NCI-H2171 treated with DMSO at 0.1 percent for 48 hours (cell line): ENCODE measurements at places on chromosomes 2 and 18.

DNA sequence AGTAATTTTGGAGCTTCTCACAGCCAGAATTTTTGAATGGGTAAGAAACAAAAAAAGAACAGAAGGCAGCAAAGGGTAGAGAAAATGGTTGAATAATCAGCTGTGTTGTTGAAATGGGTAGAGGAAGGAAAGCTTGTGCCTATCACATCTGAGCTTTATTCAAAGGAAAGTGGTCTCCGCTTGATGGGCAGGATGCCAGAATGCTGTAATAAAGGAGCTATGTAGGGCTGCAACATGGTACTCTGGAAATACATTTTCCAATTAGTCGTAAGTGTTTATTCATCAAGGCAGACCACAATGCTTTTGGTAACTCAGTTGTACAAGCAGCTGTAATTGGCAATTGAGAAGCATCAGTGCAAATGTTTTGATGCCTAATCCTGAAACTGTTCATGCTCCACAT, 196.9 kb downstream of the ICOS start:
- DNase-seq = no peak

GRCh38 chr18:43004421-43004820, 111.1 kb downstream of the RIT2 start:
- DNase-seq = no peak

GRCh38 chr2:176068419-176068832, 15.3 kb downstream of the EVX2 start:
- DNase-seq = no peak

DNA sequence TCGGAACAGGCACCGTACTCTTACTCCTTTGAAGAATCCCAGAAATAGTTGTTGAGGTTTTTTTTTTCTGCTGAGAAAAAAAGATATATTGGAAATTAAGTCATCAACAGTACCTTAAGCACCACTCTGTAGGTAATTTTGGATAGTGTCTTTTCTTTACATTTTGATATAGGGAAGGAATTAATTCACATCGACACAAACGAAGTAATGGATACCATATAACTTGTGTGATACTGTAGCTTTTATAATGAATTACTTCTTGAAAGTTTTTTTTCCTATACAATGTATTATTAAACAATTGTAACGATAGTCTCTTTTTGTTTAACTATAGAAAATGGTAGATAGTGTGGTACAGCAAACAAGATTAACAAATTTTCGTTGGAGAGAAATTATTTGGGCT, 1.5 kb upstream of the IKZF2 start:
- no peak for DNase-seq
